ENCODE measurements at places on chromosomes 11 and 22. TPM values are rescaled to one million over a fixed set of nuclear protein-coding genes. Genes with fewer than 3 reads are reported as not detected.

The NRIP3 gene
- total RNA-seq = 1.2 TPM

The DUSP8 gene
- 0.37 TPM for total RNA-seq

The HTR3B gene
- total RNA-seq = not detected

The CD3E gene
- total RNA-seq = not detected

The DEFB131B gene
- not detected for total RNA-seq

The GRK3 gene
- 0.51 TPM for total RNA-seq

The C11orf42 gene
- total RNA-seq = not detected

The ACR gene
- 0.34 TPM for total RNA-seq

The KIF18A gene
- 4.8 TPM for total RNA-seq

The MAPK8IP2 gene
- 0.34 TPM for total RNA-seq

The DNAJB7 gene
- not detected for total RNA-seq

The TAF10 gene
- total RNA-seq = 34.2 TPM

The CRACR2B gene
- total RNA-seq = 27.5 TPM

The NLRP6 gene
- total RNA-seq = not detected

The FAM180B gene
- total RNA-seq = not detected

The ADM2 gene
- 0.60 TPM for total RNA-seq

The CSF2RB gene
- total RNA-seq = 7.1 TPM

The DENND5A gene
- total RNA-seq = 146 TPM

The OR52E2 gene
- total RNA-seq = not detected

The GLYATL2 gene
- not detected for total RNA-seq

The E2F8 gene
- 1.0 TPM for total RNA-seq

The CDCA5 gene
- 17.5 TPM for total RNA-seq

The RCOR2 gene
- 0.09 TPM for total RNA-seq

The NPTXR gene
- 0.34 TPM for total RNA-seq

The NCR3LG1 gene
- 2.7 TPM for total RNA-seq

The LINC01488 gene
- not detected for total RNA-seq

All from dermis blood vessel endothelial cell (primary cell).